ENCODE measurements at places on chromosomes 4 and X.

DNA sequence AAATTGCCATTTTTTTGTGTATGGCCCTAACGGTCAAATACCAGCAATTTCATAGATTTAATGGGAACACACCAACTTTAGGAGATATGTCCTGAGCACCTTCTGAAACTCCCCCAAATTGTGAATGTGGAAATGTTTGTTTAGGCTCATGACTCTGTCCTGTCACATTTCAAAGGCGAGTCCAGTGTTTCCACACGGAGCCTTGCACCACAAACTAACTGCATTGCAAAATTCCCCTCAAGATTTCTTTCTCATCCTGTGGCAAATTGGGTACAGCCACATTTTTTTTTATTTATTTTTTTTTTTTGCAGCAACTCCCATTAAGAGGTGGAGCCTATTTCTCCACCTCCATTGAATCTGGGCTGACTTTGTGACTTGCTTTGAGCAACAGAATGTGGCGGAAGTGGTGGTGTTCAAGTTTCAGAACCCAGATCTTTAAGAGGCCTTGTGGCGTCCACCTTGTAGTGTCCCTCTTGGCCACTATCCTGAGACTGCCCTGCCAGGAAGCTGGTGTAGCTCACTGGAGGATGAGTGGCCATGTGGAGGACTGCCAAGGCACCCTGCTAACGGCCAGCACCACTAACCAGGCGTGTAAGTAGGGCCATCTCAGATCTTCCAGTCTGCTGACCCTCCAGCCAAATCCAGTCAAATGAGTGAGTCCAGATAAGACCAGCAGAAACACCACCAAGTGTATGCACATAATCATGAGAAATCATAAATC is 172.4 kb upstream of the SCML1 start:
- DNase-seq: no peak

DNA sequence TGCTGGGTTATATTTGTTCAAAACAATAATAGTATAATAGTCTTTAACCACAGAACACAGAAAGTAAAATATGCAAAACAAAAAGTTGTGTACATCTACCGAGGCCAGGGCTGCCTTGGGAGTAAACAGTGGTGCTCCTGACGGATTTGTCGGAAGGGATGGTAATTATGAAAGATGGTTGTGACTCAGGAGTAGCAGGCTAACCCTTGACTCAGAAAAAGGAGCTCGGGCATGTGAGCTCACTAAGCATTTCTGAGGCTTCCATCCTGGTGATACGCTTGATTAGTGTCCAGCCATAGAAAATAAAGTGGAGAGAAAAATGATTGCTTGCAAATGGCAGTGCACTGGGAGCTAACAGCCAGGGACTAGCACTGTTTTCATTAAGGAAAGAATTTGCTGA is 53.2 kb upstream of the SPANXB1 start:
- DNase-seq: no peak

- no peak for DNase-seq
These were observed 150.9 kb downstream of the ENPP6 start for GRCh38 chr4:184066584-184067300.

DNA sequence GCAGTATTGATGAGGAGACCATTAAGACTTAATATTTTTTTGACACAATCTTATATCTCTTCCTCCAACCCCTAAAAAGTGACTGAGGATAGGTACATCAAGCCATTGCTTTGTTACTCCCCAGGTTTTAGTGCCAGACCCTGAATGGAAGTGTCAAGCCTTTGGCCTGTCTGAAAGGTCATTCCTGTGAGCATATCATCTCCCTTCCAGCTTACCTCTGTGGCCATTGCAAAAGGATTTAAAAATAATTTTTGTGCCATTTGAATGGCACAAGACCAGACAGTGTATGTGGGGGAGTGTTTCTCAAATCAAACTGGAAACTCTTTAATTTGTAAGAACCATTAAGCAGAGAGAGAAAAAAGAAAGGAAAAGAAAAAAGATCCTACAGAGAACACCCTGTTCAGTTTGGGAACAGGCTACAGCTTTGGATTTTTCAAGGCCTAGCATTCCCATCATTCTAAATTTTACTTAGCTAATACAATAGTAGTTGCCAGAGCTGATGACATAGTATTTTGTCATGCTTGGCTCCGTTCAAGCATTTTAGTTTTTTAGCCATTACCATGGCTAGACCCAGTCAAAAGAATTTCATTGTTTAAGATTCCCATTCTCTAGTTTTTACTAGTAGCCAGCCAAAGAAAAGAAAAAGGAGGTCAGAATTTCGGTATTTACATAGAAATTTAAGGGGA is 49.6 kb downstream of the HPF1 start:
- no peak for DNase-seq

DNA sequence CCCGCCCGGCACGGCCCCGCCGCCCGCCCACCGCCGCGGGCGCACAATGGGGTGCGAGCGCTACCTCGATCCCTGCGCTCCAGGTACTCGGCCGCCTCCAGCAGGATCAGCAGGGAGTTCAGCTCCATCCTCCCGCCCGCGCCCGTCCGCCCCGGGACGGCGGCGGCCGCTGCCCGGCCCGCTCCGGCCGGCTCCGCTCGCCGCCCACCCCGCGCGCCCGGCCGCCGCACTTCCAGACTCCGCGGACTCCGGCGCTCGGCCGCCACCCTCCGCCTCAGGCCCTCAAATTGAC is at the start of gene MXD4:
Gene MXD4 (minus strand): TSS at position 257 of the 292 bp plus-strand sequence. CDS start 129 bp downstream, at position 128.
- no peak for DNase-seq

DNA sequence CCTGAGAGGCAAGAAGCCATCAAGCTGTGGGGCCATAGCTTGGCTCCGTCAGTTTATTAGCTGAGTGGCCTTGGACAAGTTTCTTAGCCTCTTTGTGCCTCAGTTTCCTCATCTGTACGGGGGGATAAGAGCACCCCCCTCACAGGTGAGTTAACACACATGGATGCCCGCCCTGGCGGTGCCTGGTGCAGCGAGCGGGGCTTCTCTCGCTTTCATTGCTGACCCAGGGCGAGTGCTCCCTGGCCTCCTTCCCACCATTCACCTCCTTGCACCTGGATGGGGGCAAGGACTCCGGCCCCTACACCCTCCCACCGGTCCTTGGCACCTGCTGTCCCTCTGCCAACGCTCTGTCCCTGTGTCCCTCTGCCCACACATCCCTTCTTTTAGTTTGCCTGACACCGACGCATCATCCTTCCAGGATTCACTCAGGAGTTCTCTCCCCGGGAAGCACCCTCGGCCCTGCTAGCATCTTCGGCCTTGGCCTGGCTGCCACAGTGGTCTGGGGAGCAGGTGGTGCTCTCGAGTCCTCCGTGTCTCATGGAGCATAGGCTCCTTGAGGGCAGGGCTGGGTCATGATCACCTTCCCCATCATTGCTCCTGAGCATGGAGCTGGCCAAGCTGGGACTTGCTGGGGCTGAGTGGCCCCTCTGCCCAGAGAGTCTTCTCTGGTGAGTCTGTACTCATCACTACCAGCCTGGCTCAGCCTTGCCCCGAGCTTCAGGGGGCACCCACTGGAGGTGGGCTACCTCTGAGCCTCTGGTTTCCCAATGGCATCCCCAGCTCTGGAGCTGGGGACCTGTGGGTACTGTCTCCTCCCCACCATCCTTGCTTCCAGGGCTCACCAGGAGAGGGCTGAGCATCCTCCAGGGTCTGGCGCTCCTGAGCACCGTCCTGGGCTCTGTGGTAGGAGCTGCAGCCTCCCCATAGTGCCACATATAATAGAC is 53.8 kb upstream of the SORCS2 start:
- no peak for DNase-seq

- no peak for DNase-seq
These were observed 126.8 kb upstream of the UNC5C start for GRCh38 chr4:95675623-95676022.

DNA sequence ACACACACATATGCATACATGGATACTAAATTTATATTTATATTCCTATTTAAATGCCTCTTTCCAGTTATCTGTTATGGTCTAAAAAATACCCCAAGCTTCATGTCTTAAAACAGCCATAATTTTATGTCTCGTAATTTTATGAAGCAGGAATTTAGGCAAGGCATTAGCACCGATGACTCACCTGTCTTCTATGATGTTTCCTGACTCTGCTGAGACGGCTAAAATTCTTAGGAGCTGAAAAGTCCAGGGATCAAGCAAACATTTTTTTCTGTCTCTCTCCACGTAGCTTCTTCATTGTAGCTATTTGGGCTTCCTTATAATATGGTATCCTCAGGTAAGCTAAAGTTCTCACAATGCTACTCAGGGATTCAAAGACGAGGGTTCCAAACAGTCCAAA is 930.3 kb downstream of the STIM2 start:
- no peak for DNase-seq

GRCh38 chrX:153434801-153435200 is 11.1 kb downstream of the TREX2 start:
- DNase-seq: no peak

DNA sequence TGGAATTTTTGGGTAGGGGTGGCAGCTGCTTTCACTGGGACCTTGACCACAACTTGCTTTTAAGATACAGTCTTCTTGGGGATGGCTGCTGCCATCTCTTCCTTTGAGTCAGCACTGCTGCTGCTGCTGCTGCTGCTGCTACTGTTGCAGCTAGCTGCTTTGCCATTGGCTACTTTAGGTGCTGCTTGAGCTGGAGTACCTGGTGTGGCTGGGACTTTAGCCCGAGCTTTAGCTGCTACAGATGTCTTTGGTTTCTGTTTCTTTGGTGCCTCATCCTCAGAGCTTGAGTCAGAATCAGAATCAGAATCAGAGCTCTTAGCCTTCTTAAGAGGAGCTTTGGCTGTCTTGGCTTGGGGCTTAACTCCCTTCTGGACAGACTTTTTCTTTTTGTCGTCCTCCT is 52.2 kb downstream of the FAM9B start:
- no peak for DNase-seq

DNA sequence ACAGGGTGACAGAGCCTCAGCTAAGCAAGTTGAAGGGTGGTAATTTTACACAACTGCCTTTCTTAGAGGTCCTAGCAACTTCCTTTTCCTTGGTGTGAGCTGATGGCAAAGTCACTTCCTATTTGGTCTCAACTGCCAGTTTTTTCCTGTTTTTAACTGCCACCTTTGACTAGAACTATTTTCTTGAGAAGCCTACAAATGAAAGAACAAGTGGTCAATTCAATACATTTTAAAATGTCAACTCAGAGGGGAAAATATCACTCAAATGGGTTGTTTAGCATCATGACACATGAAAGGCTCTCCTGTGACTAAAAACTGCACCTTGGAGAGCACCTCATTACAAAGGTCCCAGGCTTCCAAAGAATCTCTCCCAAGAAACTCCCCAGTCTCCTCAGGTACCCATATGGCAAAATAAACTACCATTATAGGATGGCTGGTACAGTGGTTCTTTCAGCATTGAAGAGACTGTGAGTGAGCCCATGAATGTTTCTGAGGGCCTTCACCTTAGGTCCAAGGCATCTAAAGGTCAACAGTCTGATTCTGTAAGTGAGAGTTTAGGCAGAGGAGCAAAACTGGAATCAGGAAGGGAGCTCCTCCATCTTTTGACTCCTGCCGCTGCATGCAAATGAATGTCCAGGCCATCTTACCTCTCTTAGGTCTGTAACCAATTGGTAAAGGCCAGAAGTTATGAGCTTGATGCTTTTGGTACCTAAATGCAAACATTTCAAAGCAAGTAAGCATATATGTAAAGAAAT is 5.5 kb upstream of the STK26 start:
- DNase-seq: no peak

DNA sequence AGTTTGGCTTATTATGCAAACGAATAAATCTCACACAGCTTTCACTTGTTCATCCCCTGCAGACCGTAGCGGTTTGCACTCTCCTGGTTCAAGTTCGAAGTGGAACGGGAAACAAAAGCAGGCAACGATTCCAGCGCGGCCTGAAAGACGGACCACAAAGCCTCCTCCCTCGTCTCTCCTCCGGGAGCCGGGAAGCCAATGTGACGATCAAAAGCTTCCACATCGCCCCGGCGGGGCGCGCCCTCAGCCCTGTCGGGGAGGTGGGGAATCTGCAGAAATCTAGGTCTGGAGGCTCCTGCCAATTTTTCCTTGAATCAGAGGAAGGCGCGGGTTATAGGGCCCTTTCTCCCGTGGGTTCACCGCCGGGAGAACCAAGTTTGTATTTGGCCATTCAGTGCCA is 16.9 kb upstream of the ZIC3 start:
- no peak for DNase-seq

- no peak for DNase-seq
These were observed 370.5 kb upstream of the ANXA10 start for GRCh38 chr4:167721617-167722486.

DNA sequence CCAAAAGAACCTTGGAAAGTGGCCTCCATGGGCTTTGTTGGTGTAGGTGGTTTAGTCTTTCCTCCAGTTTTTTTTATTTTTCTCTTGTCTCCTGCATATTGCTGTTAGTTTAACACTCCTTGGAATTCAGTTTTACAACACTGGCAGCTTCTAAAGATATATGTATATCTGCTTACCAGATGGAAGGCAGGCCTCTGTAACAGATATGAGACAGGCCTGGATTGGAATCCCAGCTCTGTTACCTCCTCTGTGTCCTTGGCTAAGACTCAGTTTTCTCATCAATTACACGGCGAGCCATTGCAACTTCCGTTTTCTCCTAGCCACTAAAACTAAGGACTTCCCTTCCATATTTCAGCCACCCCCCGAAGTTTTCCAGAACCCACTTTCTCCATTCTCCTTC is 133.4 kb upstream of the SMAD1 start:
- no peak for DNase-seq

GRCh38 chrX:130772105-130772775 is 130.8 kb downstream of the ENOX2 start:
- DNase-seq: no peak

DNA sequence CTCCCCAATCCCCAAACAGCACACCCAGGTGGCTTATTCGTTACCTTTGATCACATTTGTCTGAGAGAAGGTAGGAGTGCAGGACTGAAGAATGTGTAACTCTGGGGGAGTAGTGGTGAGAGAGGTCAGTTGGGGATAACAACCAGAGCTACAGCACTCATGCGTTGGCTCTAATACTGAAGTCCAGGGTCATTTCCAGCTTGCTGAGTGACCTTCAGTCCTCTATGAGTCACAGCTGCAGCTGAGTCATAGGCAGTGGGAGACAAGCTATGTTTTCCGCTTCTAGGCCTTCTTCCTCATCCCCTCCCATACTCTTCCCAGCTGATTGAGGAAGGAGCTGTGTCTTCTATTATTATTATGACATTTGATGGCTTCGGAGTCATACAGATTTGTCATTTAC is 31.6 kb upstream of the CT47C1 start:
- no peak for DNase-seq
